Smooth muscle cell of trachea (primary cell): ENCODE measurements at places on chromosomes 16 and 17. TPM values are rescaled to one million over a fixed set of nuclear protein-coding genes. Genes with fewer than 3 reads are reported as not detected.

Gene ZG16B
- not detected in 2 replicates for total RNA-seq

Gene ENPP7
- not detected in 2 replicates for total RNA-seq

Gene SLC47A2
- under 0.01 TPM in 1 of 2 replicates, not detected in the other for total RNA-seq

Gene SMTNL2
- 0.15 and 1.2 TPM in 2 replicates for total RNA-seq

Gene JUP
- total RNA-seq: 5.3 and 5.4 TPM in 2 replicates
